ENCODE measurements at places on chromosomes 3 and 15.

- no peak for DNase-seq
These were observed 22.4 kb downstream of the BCL2L10 start for GRCh38 chr15:52090193-52090592.

GRCh38 chr3:37221407-37221806, 47.0 kb upstream of the LRRFIP2 start:
- no peak for DNase-seq

GRCh38 chr15:67185621-67186225, 68.7 kb downstream of the AAGAB start:
- DNase-seq = peak; percentile 15

GRCh38 chr3:79040701-79041100, 727.1 kb downstream of the ROBO1 start:
- DNase-seq = no peak

DNA sequence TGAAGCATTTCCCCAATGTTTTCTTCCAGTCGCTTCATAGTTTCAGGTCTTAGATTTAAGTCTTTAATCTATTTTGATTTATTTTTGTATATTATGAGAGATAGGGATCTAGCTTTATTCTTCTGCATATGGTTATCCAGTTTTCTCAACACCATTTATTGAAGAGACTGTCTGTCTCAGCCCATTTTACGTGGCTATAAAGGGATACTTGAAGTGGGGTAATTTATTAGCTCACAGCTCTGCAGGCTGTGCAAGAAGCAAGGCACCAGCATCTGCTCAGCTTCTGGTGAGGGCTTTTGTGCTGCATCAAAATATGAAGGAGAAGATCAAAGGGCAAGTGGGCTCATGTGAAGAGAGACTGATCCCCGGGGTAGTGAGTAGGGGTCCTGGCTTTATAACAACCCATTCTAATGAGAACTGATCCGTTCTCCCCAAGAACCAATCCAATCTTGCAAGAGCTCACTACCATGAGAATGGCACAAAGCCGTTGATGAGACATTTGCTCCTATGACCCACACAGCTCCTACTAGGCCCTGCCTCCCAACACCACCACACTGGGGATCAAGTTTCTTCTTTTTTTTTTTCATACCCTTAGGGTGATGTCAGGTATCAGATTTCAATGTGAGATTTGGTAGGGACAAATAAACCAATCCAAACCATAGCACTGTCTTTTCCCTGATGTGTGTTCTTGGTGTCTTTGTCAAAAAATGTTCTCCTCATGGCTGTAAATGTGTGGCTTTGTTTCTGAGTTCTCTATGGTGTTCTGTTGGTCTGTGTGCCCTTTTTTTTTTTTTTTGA, 63.2 kb downstream of the IQGAP1 start:
- no peak for DNase-seq

DNA sequence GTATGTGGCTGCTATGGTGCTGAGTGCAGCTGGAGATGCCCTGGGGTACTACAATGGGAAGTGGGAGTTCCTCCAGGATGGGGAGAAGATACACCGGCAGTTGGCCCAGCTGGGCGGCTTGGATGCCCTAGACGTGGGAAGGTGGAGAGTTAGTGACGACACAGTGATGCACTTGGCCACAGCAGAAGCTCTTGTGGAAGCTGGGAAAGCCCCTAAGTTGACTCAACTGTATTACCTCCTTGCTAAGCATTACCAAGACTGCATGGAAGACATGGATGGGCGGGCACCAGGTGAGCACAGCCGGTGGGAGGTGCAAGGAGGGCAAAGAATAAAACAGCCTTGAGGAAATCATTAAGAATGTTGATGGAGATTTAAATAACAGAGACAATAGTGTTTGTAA, 2.9 kb downstream of the ADPRH start:
- DNase-seq = no peak

GRCh38 chr3:9715764-9716437, 12.3 kb downstream of the CPNE9 start:
- no peak for DNase-seq
